Renal pelvis (tissue), 12 donors: ENCODE measurements at places on chromosomes 4 and X.

- DNase-seq: no peak
Measured at GRCh38 chr4:15598644-15599043, 56.5 kb downstream of the FBXL5 start.

- no peak for DNase-seq
Measured at GRCh38 chr4:104066533-104066932, 346.7 kb upstream of the TACR3 start.

DNA sequence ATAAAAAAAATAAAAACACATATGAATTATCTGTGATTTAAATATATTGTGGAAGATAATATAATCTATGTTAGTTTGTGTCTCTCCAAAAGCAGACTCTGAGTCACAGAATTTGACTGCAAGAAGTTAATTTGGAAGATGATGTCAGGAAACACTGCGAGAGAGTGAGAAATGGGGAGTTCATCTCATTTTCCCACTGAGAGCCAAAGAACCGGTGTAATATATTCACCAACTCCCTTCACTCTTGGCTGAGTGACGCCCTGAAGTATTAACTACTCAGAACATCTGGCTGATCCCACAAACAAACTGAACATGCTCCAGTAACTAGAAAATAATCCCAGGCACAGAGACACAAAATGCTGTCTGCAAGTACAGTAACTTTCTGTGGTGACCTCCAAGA is 345.8 kb upstream of the SPANXN1 start:
- no peak for DNase-seq

DNA sequence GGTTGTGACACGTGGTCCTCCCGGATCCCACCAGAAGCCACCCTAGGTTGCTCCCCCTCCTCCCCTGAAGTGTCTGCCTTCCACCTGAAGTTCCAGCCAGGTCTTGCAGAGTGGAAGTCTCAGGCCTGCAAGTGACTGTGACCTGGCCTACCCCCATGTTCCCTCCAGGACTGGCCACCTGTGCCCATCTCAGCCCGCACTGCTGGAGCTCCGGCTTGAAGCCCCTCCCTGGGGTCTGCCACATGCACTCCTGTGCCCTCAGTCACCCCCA is 6.1 kb upstream of the HGFAC start:
- no peak for DNase-seq

DNA sequence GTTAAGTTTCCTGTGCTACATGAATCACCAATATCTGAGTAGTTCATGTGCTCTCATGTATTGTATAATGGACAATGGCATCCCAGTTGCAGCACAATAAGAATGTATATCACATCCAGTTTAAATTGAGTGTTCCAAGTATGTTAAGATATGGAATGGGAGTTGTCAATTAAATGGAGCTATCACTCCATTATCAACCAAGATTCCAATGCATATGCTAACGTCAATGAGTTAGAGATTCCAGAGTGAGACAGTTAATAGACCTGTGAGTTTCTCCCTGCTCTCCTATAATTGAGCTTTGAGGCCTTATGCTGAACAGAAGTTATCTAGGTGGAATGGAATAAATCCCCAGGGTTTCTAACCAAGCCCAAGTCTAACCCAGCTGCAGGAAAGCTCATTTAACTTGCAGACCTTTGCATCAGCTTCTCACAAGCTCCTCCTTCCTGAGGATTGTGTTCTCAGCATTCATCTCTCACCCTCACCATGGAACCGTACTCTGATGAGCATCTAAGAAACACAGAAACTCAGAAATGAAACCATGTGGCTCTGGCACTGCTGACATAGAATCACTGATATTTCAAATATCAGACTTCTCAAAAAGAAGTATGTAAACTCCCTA is 84.8 kb downstream of the TIGD2 start:
- DNase-seq: no peak

DNA sequence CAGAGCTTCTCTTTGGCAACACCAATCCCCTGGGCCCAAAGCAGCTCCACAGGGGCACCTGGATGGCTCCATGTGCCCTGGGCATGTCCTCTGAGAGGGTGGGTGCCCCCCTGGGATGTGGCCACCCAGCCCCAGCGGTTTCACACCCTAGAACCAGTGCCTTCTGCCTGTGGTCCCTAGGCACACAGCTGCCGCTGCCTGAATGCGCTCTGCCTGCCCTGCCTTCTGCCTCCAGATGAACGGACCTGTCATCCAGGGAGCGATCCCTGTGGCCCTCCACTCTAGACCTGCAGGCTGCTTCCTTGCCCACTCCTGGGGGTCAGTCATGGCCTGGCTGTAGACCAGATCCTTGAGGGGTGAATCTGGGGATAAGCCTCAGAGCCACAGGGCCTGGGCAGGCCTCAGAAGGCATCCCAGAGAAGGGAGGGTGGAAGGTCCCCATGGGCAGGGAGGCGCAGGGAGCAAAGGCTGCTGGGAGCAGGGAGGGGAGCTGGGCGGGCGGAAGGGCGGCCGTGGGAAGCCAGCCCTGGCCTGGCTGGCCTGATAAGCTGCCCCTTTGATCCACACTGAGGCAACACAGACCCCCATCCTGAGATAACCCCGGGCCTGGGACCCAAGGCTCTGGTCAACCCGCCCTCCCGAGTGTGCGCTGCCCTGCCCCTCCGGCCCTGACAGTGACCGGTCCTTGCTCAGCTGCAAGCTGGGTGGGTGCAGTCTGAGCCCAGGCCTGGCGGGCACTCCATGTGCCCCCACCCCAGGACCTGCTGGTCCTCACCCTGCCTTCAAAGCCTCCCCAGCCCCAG is 8.1 kb upstream of the FGFR3 start:
- DNase-seq: no peak

- no peak for DNase-seq
Measured at GRCh38 chr4:176467001-176467400, 147.2 kb downstream of the SPCS3 start.

DNA sequence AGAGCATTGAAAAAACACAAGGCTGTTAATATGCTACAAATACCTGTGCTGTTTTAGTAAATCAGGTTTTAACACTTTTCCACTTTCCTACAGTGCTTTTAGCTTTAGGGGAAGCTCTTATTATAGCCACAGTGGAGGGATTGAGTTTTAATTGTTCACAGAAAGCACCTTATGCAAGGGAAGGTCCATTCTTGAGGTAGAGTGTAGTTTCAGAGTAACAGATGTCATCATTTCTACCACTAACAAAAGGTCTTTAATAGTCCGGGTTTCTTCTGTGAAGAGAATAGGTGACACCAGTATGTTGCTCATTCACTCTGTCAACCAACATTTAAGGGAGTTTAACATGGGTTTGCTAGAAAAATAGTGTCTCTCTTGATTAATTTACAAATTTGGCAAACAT is 104.4 kb downstream of the STIM2 start:
- DNase-seq: no peak
